ENCODE measurements at places on chromosomes 5 and 9.

DNA sequence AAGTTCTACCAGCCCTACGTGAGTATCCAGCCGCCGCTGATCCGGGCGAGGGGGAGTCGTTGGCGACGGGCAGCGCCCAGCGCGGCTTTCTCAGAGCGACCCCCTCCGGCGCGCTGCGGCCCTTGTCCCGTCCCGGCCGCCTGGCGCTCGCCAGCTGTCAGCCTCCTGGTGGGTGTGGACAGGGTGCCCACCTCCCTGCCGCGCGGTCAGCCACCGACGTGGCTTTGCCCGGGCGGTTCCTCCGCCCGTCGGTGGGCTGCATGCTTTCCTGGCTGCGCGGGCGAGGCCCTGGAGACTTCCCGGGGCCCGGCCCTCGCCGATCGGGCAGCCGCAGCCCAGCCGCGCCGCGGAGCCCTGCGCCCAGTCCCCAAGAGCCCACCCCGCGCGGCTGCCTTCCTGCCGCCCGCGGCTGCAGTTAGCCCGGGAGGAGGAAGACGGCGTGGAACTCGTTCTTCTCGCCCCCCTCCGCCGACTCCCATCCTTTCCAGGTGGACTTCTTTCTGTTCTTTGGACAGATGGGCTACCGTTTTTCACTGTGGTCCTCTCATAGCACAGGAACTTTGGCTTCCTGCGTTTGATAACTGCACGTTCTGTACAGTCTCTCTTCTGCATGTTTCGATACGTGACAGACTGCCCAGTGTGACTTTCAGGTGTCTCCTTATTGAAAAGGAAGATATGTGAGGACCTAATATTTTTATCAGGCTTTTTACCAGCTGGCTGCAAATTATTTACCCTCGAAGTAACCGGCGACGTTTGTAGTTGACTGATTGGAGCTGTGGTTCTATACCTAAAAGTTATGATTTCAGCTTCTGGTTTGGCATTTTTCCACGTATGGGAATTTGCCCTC lies 577 bp downstream of the AP3S1 start:
- no peak for DNase-seq

- DNase-seq: no peak
Observed at GRCh38 chr5:62432621-62433064, 20.1 kb downstream of the IPO11 start.

DNA sequence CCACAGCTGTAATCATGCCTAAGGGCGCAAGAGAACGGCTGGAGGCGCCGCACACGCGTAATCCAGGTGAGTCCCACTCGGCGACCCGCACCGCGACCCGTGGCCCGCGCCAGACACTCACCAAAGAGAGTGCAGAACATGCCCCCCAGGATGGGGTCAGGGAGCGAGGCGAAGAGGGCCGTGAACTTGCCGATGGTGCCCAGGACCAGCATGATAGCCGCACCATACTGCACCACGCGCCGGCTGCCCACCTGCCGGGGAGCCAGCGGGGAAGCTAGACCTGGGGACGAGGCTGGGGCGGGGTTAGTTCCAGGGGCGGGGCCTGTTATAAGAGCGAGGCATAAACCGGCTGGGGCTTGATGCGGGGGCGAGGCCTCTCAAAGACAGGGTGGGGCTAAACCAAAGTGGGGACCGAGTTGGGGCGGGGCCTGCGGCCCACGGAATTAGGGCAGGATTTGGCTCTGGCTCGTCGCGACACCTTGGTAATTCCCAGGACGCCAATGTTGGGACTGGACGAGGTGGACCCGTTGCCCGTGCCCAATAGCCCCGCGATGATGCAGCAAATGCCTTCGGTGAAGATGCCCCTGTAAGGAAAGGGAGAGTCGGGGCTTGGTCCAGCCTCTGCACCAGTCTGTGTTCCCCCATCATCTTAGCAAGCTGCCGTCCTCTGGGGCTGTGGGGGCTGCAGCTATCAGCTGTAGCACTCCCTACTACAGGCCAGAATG lies 4.8 kb downstream of the SLC23A1 start:
- no peak for DNase-seq

- no peak for DNase-seq
Observed at GRCh38 chr9:117543089-117543488, 128.2 kb upstream of the ASTN2 start.

DNA sequence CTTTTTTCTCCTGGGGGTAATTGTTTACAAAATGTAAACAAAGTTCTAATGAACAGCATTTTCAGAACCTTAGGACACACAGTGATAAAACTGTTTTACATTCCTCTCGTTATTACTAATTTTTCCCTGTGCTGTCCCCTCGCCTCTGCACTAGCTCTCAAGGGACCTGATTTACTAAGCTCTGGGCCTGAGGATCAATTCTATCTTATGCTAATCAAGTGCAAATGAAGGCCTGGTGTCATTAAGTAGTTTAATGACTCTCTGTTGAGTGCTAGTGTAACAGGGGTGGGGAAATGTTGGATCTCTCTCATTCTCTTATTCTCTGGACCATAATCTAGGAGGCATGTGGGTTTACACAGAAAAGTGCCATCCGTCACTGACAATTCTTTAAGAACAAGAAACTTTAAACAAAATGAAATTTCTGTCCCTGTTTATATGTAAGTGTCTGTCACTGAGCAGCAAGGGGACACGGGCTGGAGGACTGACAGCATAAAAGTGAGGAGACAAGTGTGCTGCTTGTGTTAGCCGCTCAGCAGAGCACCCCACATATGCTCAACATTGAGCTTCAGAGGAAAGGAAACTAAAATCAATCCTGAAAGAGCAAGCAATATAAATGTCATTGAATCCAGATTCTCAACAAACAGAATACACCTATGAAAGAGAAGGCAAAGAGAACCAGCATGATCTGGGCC lies 115.4 kb downstream of the WDR41 start:
- no peak for DNase-seq

DNA sequence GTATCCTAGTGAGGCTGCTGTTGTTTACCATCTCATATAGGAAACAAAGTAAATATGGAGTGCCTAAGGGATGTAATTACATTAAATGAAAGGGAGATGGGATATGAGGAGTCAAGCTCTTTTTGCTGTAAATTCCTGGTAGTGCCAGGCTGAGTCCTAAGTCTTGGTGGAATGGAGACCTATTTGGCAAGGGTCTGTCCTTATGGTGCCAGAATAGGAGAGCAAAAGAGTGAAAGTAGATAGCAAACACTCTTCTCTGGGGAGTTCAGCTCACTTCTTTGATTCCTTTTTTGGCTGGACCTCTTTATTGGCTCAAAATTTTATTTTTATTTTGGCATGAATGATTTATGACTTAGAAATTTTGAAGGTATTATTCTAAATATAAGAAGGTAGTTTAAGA lies 380.8 kb downstream of the TMEM232 start:
- DNase-seq: no peak

- no peak for DNase-seq
Observed at GRCh38 chr9:84493284-84493947, 152.9 kb upstream of the SLC28A3 start.

Measured in activated CD8-positive, alpha-beta memory T cell treated with anti-CD3 and anti-CD28 coated beads for 1 hour (primary cell).